ENCODE measurements at places on chromosomes 1 and 21.

- DNase-seq, result peak; percentile 74
These were observed 32.2 kb downstream of the FAM177B start for GRCh38 chr1:222769181-222769580.

DNA sequence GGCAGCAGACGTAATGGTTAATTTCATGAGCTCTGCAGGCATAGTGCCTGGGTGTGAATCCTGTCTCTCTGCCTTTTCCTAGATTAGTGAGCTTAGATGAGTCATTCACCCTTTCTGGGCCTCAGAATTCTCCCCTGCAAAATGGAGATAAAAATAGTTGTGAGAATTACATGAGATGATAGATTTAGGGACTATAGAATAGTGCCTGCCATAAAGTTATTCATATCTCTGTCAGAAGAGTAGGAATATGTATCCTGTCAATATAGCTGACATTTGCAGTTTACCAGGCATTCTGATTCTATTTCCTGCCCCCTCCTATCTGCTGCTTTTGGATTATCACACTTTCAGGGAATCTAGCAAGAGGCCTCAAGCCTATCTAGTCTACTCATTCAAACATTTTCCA is 112.0 kb downstream of the PDE4B start:
- no peak for DNase-seq

- DNase-seq, result no peak
These were observed 29.2 kb downstream of the CBR1 start for GRCh38 chr21:36099000-36099399.

DNA sequence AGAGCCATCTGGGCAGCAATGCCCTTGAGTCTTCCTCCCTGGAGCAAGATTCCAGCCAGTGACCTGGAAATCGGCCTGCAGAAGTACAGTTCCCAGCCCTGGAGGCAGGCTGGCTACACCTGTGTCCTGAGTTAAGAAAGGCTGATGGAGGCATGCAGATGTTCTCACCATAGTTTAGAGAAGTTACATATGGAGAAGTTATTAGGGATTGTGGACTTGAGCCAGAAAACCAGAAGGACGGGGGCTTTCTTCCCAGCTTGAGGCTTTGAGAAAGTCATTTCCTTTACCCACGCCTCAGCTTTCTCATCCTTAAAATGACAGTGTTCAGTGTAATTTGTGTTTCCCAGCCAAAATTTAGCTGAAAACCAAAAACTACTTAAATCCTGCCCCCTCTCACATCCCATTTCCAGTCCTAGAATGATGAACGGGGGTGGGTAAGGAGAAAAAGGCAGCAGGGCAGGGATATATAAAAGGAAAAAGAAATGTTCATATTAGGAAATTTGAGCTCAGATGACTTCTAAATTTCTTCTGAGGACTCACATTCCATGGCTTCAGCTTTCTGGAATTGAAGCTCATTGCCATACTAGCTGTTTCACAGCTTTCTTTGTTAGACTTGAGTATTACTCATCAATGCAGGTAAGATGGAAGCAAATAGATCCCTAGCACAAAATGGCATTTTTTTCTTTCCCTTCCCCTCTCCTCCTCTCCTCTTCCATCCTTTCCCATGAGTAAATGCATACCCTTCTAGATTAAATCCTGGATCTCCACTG is 14.4 kb upstream of the C8B start:
- DNase-seq, result no peak

DNA sequence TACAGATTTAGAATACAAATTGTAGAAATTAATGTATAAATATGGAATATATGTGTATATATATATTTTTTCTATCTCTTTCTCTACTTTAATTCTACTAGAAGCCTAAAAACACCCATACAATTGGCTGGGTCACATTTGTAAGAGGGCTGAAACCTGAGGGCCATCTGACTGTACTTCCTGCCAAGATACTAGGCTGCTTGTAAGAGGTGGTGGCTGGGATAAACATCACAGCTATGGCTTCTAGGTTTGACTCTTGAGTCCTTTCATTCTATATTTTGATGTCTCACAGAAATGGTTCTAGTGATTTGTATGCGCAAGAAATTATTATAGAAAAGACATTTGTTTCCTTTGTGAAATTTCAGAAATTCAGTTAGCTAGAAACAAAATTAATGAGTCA is 1155.2 kb upstream of the B3GALT2 start:
- peak; percentile 79 for DNase-seq

- peak; percentile 78 for DNase-seq
These were observed 35.0 kb downstream of the ESRRG start for GRCh38 chr1:216688127-216688657.

Measured in NCI-H69 (cell line).